Pancreas (tissue), 10 donors: ENCODE measurements at places on chromosomes 6 and 20. TPM values are rescaled to one million over a fixed set of nuclear protein-coding genes. Genes with fewer than 3 reads are reported as not detected.

Gene ZNF831
- 0.09 TPM for total RNA-seq

Gene NAA20
- 37.4 TPM for total RNA-seq

DNA sequence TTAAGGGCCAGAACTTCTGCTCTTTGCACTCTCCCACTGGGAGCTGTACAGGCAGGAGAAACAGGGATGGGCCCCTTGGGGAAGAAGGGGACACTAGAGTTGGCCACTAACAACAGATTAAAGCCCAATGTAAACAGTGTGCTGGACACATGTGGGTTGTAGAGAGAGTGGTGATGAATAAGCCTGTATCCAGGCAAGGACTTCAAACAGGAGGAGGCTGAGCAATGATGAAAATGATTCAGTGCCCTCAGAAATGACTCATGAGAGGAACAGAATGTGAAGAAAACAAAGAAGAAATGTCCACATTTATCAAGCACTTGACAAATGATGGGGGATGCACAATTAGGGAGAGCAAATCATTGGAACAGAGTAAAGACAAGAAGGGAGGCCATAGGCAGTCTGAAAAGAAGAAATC lies 242.3 kb downstream of the TBX18 start:
- no peaks in the 10 kb centered on the region for H3K4me1 ChIP-seq
- no peak overlapping the region for H3K4me3 ChIP-seq
- no peak for DNase-seq
- no peak overlapping the region for H3K27ac ChIP-seq
- H3K27me3 ChIP-seq, result no peaks in the 10 kb centered on the region

- no peak for DNase-seq
- H3K27ac ChIP-seq, result no peak overlapping the region
- no peaks in the 10 kb centered on the region for H3K27me3 ChIP-seq
- no peaks in the 10 kb centered on the region for H3K4me1 ChIP-seq
Observed at GRCh38 chr6:17790489-17790888, 83.8 kb upstream of the NUP153 start.

- DNase-seq, result no peak
- no peaks in the 10 kb centered on the region for H3K36me3 ChIP-seq
Observed at GRCh38 chr6:35453236-35453635, 1.1 kb downstream of the FANCE start.

GRCh38 chr6:137846274-137846673 lies 20.8 kb upstream of the TNFAIP3 start:
- DNase-seq, result no peak
- H3K4me1 ChIP-seq, result no peaks in the 10 kb centered on the region
- H3K4me3 ChIP-seq, result no peak overlapping the region
- no peaks in the 10 kb centered on the region for H3K36me3 ChIP-seq

GRCh38 chr6:121142093-121142492 lies 192.2 kb downstream of the TBC1D32 start:
- no peaks in the 10 kb centered on the region for H3K27me3 ChIP-seq
- H3K4me1 ChIP-seq, result no peaks in the 10 kb centered on the region
- no peaks in the 10 kb centered on the region for H3K36me3 ChIP-seq
- no peak overlapping the region for H3K27ac ChIP-seq
- DNase-seq, result no peak
- no peak overlapping the region for H3K4me3 ChIP-seq
